Inflammatory macrophage (primary cell): ENCODE measurements at places on chromosomes 1 and 21.

DNA sequence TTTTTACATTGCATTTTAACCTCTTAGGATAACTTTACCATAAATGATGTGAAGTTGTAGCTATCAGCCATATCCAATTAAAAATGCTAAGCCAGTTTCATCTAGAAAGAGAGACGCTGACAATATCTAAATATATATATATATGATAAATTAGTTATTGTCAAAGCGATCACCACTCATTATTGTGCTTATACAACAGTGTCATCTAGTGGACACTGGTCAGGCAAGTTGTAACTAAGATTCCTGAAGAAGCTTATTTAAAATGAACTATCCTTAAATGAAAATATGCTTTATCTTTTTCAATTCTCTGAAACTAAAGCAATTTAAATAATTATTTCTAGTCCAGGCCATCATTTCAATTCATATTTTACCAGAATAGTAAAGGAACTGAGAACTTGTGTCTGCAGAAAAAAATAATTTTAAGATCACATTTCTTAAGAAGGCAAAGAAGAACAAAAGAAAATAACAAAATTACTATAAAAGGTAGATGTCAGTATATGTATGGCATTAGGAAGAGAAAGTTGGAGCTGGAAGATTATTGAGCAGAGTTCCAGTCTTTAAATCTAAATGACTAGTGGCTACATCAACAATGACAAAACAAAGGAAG is 193.3 kb upstream of the SNX7 start:
- peak; percentile 56 for DNase-seq

GRCh38 chr1:65964123-65964522 is 171.4 kb downstream of the PDE4B start:
- no peak for DNase-seq

DNA sequence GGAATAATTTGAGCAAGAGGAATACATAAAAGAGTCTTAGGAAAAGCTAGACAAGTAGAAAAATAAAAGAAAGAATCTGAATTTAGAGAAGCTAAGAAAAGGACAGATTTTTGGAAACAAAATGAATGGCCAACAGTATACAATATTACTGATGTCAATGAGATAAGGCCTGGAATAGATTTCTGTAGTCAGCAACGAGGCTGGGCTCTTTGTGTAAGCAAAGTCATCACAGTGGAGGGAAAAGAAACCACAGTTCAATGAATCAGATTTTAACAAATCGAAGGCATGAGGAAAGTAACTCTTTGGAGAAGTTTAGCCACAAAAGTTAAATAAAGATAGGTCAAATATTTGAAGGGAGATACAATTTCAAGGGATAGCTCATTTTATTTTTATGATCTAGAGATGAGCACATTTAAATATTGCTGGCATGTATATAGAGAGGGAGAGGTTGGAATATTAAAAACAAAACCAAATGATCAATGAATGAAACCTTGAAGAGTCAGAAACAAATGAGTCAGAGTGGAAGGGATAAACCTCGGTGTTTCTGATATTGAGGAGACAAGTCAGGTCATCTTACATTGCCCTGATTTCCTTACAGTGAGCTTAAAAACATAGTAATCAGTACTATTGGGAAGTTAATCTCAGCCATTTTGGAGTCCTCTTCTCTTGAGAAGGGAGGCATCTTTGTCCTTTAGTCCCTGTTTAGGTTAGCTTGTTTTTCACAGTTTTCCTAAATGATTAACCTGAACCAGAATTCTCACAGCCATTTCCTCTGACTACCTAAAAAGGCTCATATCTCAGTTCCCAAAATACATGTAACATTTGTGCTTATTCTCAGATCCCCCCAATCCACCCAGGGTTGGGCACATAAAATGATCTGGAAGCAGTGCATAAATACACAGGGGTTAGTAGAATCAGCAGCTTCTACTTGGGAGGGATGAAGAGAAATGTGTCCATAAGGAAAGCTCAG is 620.0 kb upstream of the B3GALT2 start:
- no peak for DNase-seq

DNA sequence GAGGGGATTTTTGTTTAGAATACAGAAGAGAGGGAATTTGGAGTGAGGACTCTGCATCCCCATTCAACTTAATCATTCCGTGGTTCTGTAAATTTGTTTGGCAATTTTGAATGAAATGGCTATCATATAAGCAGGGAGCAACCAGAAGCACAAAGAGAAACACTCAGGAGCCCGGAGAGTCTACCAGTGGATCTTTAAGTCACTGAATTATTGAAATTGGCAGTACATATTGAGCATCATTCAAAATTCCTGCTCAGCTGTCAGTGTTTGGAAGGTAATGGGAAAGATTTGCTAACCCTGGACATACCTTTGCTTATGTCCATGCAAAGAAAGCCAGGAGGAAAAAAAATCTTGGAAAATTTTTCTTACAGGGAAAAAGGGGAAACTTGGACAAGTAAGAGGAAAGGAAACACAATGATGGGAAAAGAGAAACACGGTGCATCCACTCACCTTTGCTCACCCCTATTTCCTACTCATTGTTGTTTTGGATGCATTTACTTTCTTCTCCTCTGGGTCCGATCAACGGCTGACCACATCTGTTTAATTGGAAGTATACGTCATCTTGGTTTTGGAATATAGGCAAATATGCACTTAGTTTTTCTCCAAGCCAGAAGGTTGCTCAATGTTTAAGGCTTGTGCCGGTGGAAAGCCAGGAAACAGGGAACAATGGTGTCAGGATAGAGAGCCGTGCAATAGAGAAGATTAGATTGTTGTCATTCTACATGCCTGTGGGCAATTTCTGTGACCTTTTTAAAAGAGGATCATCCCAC is 243.0 kb upstream of the LYPLAL1 start:
- DNase-seq: no peak

- no peak for DNase-seq
Measured at GRCh38 chr1:2134266-2134620, 60.3 kb downstream of the FAAP20 start.
